Adipocyte (in vitro differentiated cells): ENCODE measurements at places on chromosomes 5 and 9.

- DNase-seq: no peak
Observed at GRCh38 chr5:3389471-3390026, 206.1 kb upstream of the IRX1 start.

- DNase-seq: no peak
Observed at GRCh38 chr9:72540348-72540873, 19.0 kb downstream of the TMC1 start.

GRCh38 chr5:21910731-21911130 lies 942.4 kb downstream of the CDH12 start:
- DNase-seq: no peak

- no peak for DNase-seq
Observed at GRCh38 chr5:997711-998110, 10.9 kb upstream of the NKD2 start.

GRCh38 chr5:73188764-73189531 lies 16.0 kb downstream of the TMEM174 start:
- DNase-seq: peak; percentile 64

GRCh38 chr5:95281226-95281625 lies 3.7 kb downstream of the MCTP1 start:
- peak; percentile 9 for DNase-seq

- DNase-seq: no peak
Observed at GRCh38 chr5:56783261-56783660, 32.1 kb upstream of the MAP3K1 start.

DNA sequence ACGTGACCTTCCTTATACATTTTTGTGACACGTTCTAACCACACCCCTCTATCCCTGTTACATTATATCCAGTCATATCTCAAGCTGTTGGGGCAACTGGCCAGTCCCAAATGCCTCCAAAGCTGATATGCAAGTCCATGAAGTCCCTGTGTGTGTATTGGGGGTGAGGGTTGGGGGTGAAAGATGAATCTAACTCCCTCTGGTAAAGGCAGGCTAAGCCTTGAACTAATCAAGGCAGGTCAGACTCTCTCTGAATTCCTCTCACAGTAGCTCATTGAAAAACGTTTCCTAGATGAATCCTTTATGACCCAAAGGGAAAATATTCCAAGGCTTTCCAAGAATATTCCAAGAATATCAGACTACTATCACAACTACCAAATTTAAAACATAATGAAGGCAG lies 174.4 kb downstream of the MUSK start:
- DNase-seq: peak; percentile 21

GRCh38 chr5:112205846-112206245 lies 213.2 kb downstream of the EPB41L4A start:
- no peak for DNase-seq

DNA sequence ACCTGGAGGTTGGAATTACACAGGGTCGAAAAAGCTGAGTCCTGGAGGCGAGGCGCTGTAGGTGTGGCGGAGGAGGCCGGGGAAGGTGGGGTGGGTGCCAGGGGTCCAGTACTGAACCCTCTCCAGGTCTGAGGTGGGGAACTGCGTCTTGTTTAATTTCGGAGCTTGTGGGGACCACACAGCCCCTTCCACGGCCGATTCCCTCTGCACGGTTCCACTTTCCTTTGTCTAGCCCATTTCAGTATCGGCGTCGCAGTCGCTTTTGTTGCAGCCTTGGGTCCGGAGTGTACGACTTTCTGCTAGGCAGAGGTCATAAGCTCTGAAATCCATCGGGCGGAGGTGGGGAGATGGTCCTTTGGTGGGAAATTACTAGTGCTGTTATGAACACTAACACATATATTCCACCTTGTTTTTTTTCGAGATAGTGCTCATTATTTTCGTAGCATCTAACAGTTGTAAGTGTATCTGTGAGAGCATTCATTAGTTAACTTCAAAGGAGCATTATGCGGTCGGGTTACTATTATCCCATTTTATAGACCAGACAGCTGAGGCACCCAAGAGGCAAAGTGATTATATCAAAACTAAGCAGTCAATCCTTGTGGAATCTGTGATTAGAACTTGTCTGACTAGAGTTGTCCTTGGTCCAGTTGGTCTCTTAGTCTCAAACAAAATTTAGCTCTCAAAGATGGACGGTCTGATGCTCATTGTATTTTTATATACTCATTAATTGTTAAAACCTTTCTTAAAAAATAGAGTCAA lies 737 bp downstream of the RNF180 start:
- no peak for DNase-seq

- no peak for DNase-seq
Observed at GRCh38 chr5:95883185-95884016, 60.9 kb upstream of the GLRX start.

DNA sequence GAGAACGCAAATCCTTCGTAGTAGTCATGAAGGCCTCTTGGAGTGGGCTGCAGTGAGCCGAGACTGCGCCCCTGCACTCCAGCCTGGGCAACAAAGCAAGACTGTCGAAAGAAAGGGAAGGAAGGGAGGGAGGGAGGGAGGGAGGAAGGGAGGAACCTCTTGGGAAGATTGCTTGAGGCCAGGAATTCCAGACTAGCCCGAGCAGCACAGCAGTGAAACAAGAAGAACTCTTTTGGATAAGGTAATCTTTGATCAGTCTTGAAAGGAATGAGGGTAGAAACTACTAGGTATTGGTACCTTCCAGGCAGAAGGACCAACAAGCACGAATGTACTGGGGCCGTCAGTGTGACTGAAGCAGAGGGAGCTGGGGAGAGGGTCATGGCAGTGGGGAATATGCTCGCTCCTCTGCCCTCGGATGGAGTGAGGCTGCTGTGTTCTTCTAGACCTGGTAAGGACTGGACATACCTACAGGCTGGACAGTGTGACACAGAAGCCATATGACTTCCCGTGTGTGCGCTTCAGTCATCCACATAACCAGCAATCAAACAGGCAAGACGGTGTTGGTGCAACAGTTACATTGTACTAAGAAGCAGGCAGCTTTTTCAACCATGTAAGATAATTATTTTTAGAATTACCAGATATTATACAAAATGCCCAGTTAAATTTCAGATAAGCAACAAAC lies 45.2 kb downstream of the P4HA2 start:
- peak; percentile 36 for DNase-seq

DNA sequence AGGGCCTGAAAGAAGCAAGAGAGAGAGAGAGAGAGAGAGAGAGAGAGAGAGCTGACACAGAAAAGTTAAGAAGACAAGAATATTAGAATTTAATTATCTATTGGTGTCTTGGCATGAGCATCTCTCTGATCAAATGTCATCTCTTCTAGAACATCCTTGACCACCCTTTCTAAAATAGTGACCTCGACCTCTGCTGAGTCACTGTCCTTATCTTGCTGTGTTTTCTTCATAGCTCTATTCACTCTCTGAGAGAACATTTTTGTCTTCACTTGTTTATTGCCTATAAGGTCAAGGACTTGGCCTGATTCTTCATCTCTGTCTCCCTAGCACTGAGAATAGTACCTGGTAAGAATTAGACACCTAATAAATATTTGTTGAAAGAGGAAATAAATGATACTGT lies 383.8 kb upstream of the RPS23 start:
- no peak for DNase-seq

- DNase-seq: no peak
Observed at GRCh38 chr9:98702835-98703380, 5.8 kb downstream of the GABBR2 start.

- no peak for DNase-seq
Observed at GRCh38 chr5:55634866-55635265, 77.3 kb downstream of the SLC38A9 start.

- peak; percentile 13 for DNase-seq
Observed at GRCh38 chr5:163789870-163790269, 284.5 kb downstream of the MAT2B start.

DNA sequence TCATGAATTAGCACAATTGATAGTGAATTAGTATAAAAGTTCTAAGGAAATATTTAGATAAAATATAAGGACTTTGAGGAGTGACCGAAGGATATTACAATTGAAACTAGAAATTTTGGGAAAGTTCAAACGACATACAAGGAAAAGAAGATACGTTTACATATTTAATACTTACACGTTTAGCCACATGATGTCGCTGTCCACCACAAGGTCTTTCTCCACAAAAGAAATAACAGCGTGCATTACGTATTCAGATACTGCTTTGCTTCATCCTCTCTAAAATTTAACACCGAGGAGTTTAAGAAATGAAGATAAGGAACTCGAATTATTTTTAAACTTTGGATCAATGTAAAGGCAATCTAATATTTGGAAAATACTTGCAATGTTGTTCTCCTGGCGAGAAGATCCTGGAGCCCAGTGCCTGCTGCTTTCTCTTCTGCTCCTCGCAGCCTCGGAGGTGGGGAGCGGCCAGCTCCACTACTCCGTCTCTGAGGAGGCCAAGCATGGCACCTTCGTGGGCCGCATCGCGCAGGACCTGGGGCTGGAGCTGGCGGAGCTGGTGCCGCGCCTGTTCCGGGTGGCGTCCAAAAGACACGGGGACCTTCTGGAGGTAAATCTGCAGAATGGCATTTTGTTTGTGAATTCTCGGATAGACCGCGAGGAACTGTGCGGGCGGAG lies at the start of gene PCDHA3:
TSS of gene PCDHA3 (plus strand) at position 242 of the 678 bp plus-strand sequence.
- DNase-seq: peak; percentile 2

DNA sequence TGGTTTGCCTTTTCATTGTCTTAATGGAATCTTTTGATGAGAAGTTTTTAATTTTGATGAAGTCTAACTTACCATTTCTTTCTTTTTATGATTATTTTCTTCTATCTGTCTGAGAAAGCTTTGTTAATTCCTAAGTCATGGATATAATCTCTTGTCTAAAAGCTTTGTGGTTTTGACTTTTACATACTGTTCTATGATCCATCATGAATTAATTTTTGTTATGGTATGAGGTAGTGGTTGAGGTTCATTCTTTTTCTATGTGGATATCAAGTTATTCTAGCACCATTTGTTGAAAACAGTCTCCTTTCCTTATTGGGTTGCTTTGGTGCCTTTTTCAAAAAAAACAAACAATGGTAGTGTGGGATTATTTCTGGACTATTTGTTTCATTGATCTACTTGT lies 20.4 kb downstream of the FBXO10 start:
- DNase-seq: peak; percentile 60

GRCh38 chr9:91395106-91395552 lies 28.5 kb downstream of the NFIL3 start:
- DNase-seq: peak; percentile 89

DNA sequence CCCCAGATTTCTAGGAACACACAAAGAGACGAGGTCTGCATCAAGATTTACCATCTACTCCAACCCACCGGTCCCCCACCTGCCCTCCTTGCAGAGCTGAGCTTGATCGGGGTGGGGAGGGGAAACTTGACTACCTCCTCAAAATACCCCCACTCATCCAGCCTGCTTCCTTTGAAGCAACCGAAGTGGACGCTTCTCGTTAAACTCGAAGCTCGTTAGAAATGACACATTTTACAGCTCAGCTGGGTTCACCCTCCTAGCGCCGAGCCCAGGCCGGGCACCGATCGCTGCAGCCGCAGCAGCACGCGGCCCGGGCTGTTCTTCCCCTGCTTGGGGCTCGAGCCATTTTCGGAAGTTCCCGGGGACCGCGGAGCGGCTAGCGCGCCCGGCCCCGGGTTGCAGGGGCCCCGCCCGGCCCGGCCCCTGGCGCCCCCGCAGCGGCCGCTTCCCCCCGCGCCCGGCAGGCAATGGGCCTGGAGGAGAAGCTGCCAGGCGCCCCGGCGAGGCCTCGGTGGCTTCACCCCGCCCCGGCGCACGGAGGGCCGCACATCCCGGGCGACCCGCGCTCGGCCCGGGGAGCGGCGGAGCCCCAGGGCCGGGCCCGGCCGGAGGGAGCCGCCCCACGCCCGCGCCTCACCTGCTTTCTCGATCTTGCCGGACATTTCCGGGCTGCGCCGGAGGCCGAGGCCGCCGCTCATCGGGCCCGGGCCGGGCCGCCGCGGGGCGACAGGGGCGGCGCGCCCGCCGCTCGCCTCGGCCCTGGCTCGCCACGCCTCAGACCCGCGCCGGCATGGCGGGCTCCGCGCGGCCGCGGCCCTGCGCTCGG lies 530 bp downstream of the RAPGEF1 start:
- peak; percentile 72 for DNase-seq

GRCh38 chr5:80959138-80959537 lies 1.0 kb upstream of the RASGRF2 start:
- DNase-seq: no peak

- peak; percentile 81 for DNase-seq
Observed at GRCh38 chr9:35688558-35689541, 875 bp downstream of the TPM2 start.

- no peak for DNase-seq
Observed at GRCh38 chr5:119913425-119913824, 284.1 kb downstream of the FAM170A start.

- no peak for DNase-seq
Observed at GRCh38 chr9:2725126-2725525, 7.8 kb downstream of the KCNV2 start.

- DNase-seq: no peak
Observed at GRCh38 chr9:134787601-134788531, 92.7 kb upstream of the FCN2 start.

- DNase-seq: no peak
Observed at GRCh38 chr5:73528248-73528647, 30.0 kb downstream of the BTF3 start.

DNA sequence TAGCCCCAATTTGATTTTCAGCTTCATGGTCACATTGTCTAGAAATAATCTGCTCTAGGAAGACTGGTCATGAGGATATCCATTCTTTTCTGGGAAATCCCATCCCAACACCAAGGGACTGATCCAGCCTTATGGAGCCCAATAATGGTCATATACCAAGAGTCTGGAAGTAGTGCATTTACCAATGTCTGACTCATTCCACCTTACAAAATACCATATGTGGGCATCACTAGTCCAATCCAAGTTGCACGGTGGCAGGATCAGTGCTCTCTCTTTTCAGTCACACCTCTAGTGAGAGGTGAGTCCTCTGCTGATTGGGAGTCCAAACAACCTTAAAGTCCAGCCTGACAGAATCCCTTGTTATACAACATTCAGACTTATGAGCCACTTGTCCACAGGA lies 73.7 kb downstream of the FEM1C start:
- DNase-seq: no peak

- DNase-seq: no peak
Observed at GRCh38 chr5:62662521-62662920, 83.9 kb downstream of the LRRC70 start.

- no peak for DNase-seq
Observed at GRCh38 chr5:179288809-179289185, 56.5 kb downstream of the ADAMTS2 start.
